ENCODE measurements at places on chromosomes 6 and 20.
A peak's percentile ranks its signal among the peaks of the same experiment; 100 is the strongest.

DNA sequence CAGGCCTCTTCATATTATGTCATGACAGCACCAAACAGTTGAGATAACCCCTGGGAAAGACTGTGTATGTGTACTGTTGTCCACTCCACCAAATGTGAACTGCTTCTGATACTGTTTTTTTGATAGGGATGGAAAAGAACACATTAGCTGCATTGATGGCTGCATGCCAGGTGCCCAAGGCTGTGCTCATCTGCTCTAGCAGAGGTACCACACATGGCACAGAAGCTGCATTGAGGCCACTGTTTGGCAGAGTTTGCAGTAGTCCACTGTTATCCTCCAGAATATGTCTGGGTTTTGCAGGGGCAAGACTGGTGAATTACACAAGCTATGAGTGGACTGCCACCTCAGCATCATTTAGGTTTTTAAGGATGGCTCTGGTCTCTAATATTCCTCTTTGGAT lies 28.2 kb upstream of the ELMO2 start:
- no peak for DNase-seq

GRCh38 chr20:50919567-50919966 lies 11.7 kb downstream of the ADNP start:
- DNase-seq = no peak

DNA sequence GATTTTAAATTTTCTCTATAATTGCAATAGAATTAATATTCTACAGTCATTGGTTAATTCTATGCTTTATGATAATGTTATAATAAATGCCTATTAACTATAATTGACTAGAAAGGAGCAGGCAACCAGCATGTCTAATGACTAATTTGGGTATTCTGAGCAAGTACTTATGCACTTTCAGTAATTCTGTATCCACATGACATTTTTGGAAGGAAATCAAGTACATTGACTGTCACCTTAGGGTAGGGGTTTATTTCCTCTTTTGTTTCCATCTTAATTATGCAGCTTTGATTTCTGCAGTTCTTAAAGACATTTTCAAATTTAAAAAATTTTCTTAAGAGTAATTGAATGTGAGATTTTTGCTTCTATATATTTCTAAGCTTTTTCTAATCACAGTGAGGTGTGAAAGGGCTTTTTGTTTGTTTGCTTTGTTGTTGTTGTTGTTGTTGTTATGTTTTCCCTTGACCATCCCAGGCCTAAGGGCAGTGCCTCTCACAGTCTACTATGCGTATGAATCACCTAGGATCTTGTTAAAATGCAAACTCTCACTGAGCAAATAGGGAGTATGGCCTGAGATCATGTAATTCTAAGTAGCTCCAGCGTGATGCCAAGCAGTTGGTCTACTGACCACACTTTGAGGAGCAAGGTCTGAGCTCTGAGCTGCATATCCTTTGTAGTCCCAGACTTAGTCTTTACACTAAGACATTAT lies 467.1 kb upstream of the RNF217 start:
- DNase-seq = no peak

GRCh38 chr20:32434434-32434833 lies 76.3 kb downstream of the ASXL1 start:
- no peak for DNase-seq

GRCh38 chr6:24824142-24824938 lies 25.6 kb upstream of the ARMH2 start:
- DNase-seq = no peak

GRCh38 chr6:159966981-159967380 lies 1.9 kb upstream of the IGF2R start:
- no peak for DNase-seq

DNA sequence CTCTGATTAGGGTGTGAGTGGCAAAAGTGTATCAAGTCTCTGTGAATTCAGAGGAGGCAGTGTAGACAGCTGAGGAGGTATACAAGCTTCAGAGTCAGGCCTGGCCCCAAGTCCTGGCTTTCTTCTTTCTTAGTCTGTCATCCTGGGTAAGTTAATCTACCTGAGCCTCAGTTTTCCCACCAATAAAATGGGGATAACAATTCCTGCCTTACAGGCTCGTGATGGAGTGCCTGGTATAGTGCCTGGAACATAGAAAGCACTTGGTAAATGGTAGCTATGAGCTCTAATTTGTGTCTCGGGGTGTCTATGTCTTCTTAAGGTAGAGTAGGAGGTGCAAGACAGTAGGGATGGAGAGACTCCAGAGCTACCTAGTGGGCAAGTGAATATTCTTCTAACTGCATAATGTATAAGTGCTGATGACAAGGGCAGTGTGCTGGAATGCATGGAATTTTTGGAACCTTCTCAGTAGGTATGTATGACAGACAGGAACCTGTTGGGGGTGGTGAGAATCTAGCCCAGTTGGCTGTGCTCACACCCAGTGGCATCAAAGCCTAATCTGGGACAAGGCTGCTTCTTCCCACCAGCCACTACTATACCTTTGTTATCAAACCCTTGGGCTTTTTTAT lies 4.0 kb upstream of the SCUBE3 start:
- peak; percentile 15 for DNase-seq

- DNase-seq = no peak
Observed at GRCh38 chr6:158780246-158780884, 38.8 kb downstream of the EZR start.

- DNase-seq = no peak
Observed at GRCh38 chr20:62761759-62762131, 34.5 kb upstream of the MRGBP start.
